ENCODE measurements at places on chromosomes 11 and 22.

- DNase-seq, result no peak
Observed at GRCh38 chr11:58622344-58622743, at the start of gene CNTF. Gene CNTF (plus strand): TSS chr11:58622665. CDS start chr11:58622753, 88 bp downstream.

DNA sequence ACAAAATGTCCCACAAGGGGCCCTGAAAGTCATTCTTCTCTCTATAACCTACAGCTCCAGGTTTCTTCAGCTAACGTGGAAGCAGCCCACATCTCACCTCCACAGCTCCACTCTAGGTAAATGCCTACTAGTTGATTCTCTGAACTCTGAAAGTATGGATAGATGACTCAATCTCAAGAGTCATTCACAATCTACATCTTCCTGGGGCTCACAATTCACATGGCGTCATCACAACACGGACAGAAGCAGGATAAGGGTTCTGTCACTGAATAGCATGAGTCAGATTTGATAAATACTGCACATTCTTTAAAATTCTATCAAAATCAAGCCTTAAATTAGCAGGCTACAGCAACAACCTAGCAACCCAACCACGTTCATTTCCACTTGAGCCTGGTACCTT lies 96.3 kb downstream of the PLEKHA7 start:
- no peak for DNase-seq

GRCh38 chr11:106879832-106880546 lies 138.3 kb downstream of the GUCY1A2 start:
- no peak for DNase-seq

GRCh38 chr22:17346578-17346977 lies 22.7 kb upstream of the CECR2 start:
- no peak for DNase-seq

- no peak for DNase-seq
Observed at GRCh38 chr22:30078320-30079311, 1.6 kb upstream of the HORMAD2 start.

- no peak for DNase-seq
Observed at GRCh38 chr22:25083807-25084200, 115.9 kb upstream of the CRYBB3 start.

DNA sequence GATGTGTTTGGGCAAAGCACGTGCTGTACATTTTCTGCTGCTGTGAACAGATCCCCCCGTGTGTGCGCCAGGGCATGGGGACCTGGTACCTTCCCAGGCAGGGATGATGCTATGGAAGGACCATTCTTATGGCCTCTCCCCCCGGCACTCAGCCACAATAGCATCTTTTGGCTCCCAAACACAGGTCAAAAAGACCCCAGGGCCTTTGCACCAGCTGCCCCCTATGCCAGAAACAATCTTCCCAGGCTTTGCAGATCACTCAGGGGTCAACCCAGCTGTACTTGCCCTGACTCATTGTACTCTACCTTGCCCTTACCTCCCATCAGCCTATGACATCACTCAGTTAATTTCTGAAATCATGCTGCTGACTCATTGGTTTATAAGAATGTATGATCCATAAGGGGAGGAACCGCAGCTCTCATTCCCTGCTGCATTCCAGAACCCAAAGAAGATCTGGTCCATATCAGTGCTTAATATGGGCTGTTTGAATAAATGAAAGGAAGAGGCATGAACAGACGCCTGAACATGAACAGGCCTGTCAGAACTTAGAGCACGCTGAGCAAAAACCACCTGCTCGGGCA lies 100.7 kb downstream of the CELSR1 start:
- DNase-seq, result no peak

DNA sequence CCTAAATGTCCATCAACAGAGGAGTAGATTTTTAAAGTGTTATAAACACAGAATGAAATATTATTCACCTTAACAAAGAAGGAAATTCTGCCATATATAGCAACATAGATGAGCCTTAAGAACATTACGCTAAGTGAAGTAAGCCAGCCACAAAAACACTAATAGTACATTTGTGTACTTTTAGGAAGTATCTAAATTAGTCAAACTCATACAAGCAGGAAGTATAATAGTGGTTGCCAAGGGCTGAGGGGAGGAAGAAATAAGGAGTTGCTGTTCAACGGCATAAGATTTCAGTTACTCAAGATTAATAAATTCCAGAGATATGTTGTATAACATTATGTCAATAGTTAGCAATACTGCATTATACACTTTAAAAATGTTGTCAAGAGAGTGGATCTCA lies 181.7 kb upstream of the ZC3H12C start:
- peak; percentile 53 for DNase-seq
